Left renal pelvis (tissue), 4 donors: ENCODE measurements at places on chromosomes 7 and 10. TPM values are rescaled to one million over a fixed set of nuclear protein-coding genes. Genes with fewer than 3 reads are reported as not detected.
A peak's percentile ranks its signal among the peaks of the same experiment; 100 is the strongest.

Gene CALHM1
- 0.09 TPM for polyA plus RNA-seq

Gene STEAP1
- polyA plus RNA-seq: 1.7 TPM

Gene UBE2D1
- polyA plus RNA-seq: 41.4 TPM

Gene TEX47
- not detected for polyA plus RNA-seq

Gene CEP55
- 15.8 TPM for polyA plus RNA-seq

DNA sequence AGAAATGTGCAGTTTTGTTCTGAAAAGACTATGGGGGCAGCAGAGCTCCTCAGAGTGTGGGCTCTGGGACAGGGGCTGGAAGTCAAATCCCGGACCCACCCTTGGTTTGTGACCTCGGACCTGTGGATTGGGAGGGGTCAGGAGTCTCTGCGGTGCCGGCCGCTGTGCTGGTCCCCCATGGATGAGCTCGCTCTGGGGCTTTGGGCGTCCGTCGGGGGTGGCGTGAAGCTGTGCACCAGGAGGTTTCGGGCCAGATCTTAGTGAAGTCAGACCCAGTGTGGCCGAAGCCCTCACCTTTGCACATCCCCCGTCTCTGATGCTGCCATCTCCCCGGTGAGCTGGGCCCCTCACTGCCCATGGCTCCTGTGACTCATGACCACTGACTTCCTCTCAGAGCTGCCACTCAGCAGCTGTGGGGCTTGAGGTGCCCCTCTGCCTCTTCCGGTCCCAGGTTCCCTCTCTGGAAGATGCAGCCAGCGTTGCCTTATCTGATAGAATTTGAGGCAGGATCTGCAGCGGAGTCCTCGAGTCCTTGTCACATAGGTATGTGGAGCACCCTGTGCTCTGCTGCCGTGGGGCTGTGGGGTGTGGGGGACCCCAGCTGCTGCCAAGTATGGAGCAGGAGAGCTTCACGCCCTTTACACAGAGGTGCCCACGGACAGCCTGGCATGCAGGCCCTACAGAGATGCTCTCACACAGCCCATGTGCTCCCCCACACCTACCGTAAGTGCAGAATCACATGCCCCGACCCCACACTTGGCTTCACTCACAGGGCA, 11.4 kb upstream of the SCART1 start:
- no peak for DNase-seq

DNA sequence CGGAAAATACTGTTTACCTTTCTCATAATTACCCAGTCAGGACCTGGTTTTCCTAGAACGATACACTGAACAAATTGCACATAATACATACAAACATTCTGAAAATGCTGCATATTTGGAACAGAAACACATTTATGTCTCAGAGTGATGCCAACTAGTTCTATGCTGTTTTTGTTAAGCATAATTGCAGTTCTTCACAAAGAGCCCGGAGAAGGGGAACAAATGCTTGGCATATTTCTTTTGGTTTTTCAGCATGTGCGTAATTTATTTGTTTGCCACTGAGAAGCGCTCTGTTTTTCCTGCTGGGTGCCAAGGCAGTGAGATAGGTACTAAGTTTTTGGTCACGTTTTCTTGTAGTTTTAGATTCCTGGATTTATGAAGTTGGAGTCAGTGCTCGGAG, 181.0 kb upstream of the MDFIC start:
- DNase-seq: no peak

- no peak for DNase-seq
Observed at GRCh38 chr10:128471151-128471550, 344.9 kb upstream of the MKI67 start.

DNA sequence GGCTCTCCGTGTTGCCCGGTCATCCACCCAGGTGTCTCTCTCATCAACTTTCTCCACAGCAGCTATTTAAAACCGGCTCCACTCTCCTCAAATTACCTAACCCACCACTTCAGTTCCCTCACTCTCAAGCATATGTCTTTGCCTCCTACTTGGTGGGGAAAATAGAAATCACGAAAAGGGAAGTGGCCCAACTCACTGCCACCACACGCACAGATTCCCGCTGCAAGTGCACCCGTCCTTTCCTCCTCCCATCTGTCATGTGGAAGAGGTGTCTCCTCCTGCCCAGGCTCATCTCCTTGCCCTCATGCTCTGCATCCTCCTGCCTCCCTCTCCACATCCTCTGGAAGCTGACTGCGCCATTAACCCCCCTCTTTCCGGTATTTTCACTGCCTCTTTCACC, 80.8 kb upstream of the MKX start:
- DNase-seq: no peak

GRCh38 chr10:123962756-123963530, 71.3 kb upstream of the CPXM2 start:
- no peak for DNase-seq

DNA sequence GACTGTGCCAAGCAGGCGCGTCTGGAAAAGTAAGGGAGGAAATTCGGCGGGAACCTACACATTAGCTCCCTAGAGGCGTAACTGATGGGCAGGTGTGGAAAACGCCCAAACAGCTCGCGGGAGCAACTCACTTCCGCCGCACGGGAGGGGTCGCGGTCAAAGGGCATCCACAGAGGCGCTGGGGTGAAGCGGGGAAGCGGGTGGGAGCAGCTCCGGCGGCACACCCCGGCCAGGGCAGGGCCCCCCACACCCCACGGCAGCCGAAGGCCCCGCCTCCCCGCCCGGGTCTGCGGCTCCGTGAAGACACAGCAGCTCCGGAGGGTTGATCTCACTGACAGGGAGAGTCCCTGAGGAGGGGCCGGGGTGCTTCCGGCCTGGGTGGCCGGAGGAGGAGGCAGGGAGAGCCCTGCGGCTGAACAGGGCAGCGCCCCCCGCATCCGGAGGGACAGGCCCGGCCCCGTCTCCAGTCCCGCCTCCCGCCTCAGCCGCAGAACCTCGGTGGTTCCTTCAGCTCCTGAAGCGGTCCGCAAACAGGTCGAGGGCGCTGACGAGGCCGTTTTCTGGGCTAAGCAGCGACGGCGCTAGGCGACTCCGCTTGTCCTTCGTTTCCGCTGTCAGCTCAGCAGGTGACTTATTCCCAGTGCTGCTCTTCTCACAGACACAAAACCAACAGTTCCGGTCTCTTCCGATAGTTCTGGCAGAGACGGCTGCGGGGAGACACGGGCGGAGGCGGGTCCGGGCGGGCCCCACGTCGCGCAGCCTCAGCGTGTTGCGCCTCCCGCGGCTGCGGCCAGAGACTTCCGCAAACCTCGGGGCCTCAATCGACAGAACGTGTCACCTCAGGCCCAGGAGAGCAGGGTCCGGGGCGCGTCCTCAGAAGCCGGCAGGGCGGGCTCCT, 276.1 kb downstream of the DNAJB6 start:
- DNase-seq: peak; percentile 14

- peak; percentile 45 for DNase-seq
Observed at GRCh38 chr10:50417886-50418830, 166.8 kb upstream of the ASAH2 start.

DNA sequence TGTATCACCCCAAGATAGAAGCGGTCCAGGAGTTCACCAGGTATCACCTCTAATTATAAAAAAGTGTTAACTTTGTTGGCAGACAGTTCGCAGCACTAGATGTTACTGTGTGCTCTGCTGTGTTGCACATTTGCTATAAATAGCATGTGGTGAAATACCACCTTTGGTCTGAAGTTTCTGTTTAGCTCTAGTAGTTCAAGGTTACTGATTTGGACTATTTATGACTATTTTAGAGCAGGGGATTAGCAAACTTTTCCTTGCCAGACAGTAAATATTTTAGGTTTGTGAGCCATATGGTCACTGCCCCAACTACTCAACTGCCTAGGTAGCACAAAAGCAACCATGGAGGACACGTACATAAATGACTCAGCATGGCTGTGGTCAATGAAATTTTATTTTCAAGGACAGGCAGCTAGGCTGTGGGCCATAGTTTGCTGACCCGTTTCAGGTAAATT, 16.5 kb downstream of the DENND10 start:
- no peak for DNase-seq

GRCh38 chr10:14673189-14673861, 101.4 kb downstream of the FAM107B start:
- DNase-seq: no peak

DNA sequence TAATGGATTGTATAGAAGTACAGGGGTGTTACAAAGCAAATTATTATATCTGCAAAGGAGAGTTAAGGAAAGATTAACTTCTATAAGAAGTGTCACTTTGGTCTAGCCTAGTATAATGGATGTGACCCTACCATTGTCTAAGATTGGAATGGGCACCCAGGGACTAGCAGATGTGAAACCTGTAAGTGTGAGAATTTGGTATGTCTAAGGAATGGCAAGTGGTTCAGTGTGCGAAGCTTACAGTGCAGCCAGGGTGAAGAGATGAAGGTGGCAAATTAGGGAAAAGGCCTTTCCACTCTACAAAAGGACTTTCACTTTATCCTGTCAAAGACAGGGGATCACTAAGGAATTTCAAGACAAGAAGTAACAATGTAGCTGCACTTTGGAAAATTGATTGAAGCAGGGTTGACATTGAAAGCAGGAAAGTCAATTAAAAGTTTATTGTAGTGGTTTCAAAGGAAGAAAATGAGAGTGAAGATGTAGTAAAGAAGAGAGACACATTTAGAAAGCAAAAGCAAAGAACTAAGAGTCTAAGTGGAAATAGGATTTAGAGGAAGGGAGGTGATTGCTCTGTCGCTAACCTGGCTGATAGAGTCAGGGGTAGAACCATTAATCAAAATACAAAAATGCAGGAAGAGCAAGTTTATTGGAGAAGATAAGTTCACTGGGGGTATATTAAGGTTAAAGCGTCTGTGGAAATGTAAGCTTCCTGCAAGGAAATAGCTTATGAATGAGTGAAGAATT, 47.4 kb downstream of the KCND2 start:
- DNase-seq: no peak

GRCh38 chr7:25897261-25897782, 254.7 kb upstream of the NFE2L3 start:
- no peak for DNase-seq

- DNase-seq: no peak
Observed at GRCh38 chr7:151937286-151937685, 19.0 kb upstream of the GALNTL5 start.

GRCh38 chr10:14625765-14626525, 148.8 kb downstream of the FAM107B start:
- DNase-seq: no peak

DNA sequence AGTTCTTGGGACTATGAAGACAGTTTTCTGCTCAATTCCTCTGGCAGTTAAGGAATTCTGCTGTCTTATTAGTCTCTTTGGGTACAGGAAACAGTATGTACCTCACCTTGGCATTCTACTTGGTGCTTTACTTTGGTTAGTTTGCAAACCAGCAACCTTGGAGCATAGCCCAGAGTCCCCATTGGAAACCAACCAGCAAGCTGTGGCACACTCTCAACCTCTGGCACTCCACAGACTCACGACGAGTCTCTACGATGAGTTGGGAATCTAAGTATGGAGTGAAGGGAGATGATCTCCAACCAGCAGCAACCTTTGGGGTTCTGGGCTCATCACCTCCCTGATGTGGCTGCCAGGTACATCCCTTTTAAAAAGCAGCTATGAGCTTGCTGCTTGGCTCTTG, 43.8 kb downstream of the TPK1 start:
- no peak for DNase-seq

GRCh38 chr10:126218778-126219649, 169.3 kb downstream of the ADAM12 start:
- no peak for DNase-seq

GRCh38 chr10:75540357-75540966, 109.0 kb downstream of the LRMDA start:
- no peak for DNase-seq

GRCh38 chr7:101216001-101216859, 1.2 kb downstream of the PLOD3 start:
- DNase-seq: no peak

DNA sequence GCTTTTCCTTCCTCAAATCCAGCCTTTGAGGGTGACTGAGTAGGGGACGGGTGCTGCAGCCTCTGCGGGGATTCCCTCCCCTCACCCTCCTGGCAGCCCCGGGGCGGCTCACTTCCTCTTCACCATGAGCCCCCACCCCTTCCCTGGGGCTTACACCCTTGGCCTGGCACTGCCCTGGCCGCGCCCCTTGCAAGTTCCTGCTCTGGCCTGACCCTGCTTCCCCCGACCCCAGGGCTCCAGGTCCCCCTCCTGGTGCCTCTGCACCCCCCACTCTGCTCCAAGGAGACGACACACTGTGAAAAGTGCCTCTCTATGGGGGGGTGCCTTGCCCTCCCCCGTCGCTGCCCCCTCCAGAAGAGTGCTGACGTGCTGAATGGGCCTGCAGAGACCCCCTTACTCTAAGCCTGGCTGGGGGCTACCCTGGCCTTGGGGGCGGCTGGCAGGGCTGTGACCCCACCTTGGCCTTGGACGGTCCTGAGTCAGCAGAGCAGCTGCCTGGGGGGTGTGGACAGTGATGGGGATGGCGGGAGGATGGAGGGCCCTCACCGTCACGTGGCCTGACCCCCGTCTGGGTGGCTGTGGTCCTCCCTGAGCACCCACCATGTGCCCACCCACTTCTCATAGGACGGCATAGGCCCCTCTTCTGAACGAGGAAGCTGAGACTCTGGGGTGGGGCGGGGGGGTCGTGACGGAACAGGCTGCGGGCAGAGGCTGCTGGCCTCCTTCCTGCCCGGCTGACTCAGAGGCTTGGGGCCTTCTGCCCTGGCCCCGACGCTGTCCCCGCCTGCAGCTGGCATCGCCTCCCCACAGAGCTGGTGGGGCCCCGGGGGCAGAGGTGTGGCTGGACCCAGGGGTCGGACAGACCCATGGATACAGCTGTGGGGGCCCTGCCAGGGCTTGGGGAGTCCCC, 9.8 kb downstream of the LFNG start:
- DNase-seq: no peak

GRCh38 chr10:34491678-34492077, 323.4 kb downstream of the PARD3 start:
- DNase-seq: no peak

- no peak for DNase-seq
Observed at GRCh38 chr10:116489460-116489859, 56.3 kb upstream of the PNLIP start.

DNA sequence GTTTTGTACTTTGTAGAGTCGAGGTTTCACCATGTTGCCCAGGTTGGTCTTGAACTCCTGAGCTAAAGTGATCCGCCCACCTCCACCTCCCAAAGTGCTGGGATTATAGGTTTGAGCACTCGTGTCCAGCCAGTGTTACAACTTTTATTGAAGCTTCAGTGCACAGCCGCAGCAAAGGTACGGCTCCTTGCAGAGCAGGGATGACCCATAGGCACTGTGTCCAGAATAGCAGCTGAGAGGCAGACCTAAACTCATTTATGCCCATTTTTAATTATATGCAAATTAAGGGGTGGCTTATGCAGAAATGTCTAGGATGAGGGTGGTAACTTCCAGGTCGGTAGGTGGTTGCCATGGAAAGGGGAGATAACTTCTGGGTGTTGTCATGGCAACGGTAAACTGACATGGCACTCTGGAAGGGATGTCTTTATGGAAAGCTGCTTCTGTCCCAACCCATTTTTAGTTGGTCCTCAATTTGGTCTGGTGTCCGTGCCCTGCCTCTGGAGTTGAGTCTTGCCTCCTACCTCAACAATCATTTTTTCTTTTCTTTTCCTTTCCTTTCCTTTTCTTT, 22.7 kb downstream of the NYAP1 start:
- DNase-seq: no peak

GRCh38 chr7:5519515-5519928, 95.9 kb upstream of the TNRC18 start:
- no peak for DNase-seq

- DNase-seq: no peak
Observed at GRCh38 chr10:116838143-116838725, 11.1 kb upstream of the ENO4 start.

- DNase-seq: no peak
Observed at GRCh38 chr10:43202657-43203447, 64.0 kb downstream of the RASGEF1A start.

GRCh38 chr10:132654708-132655661, 117.4 kb downstream of the INPP5A start:
- no peak for DNase-seq

- DNase-seq: no peak
Observed at GRCh38 chr7:95682913-95683312, 86.6 kb upstream of the PDK4 start.

GRCh38 chr10:47299611-47300428, at the start of gene GDF10:
TSS of gene GDF10 (plus strand) at chr10:47300197. CDS start at chr10:47300652, 455 bp downstream.
- DNase-seq: no peak
